Hepatic stellate cell (primary cell): ENCODE measurements at places on chromosomes 7 and 10.
A peak's percentile ranks its signal among the peaks of the same experiment; 100 is the strongest.

GRCh38 chr10:1044146-1044545, 4.8 kb downstream of the IDI1 start:
- DNase-seq = no peak

- no peak for DNase-seq
These were observed 38.2 kb downstream of the SMURF1 start for GRCh38 chr7:99105756-99106155.

DNA sequence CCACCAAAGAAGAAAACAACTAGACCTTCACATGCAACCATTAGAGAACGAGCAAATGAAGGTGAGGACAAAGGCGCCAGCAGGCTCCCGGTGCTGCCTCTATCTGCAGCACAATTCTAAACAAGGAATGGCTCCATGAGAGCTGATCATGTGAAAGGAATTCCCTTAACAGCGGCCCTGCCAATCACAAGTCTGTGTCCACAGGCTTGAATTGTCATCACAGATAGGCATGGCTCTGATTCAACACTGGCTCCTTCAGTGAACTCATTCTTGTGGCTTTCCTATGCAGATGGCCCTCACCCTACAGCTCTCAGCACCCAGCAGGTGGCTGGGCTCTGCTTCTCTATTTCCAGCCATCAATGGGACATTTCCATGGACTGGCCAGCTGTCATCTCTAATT, 36.2 kb downstream of the LAMB1 start:
- DNase-seq = peak; percentile 70

- DNase-seq = no peak
These were observed 73.7 kb downstream of the CTBP2 start for GRCh38 chr10:125086691-125087090.

- DNase-seq = no peak
These were observed 183.2 kb downstream of the RTKN2 start for GRCh38 chr10:62085404-62085803.

DNA sequence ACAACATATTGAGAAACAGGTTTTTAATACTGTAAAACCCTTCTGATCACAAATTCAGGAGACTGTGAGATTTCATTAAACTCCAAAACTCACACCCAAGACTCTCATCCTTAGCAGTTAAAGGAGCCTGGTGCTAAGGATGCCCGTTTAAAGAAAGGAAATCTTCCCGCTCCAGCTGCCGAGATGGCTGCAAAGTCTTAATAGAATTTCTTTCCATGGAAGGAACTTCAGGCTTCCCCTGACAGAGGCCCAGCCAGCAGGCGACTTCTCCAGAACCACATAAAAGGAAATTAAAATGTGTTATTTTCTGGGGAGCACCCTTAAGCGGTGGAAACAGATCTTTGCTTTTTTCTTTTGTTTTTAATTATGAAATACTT, 104.7 kb upstream of the CHST15 start:
- no peak for DNase-seq

DNA sequence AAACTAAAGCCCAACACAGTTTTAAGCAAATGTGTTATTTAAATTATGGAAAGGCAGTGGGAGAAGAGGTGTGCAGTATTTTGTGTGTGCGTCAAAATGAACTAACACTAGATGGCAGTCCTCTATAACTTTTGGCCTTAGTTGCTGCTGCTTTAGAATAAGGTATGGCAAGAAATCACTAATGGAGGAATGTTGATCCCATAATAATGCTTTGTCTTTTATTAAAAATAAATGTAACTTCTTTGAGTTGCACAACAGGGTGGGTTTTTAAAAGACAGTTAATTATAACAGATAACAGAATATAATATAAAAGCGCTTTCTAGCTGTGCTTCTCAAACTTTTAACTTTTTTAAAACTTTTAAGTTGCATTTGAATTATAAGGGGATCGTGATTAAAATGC, 56.4 kb downstream of the BBS9 start:
- peak; percentile 30 for DNase-seq

DNA sequence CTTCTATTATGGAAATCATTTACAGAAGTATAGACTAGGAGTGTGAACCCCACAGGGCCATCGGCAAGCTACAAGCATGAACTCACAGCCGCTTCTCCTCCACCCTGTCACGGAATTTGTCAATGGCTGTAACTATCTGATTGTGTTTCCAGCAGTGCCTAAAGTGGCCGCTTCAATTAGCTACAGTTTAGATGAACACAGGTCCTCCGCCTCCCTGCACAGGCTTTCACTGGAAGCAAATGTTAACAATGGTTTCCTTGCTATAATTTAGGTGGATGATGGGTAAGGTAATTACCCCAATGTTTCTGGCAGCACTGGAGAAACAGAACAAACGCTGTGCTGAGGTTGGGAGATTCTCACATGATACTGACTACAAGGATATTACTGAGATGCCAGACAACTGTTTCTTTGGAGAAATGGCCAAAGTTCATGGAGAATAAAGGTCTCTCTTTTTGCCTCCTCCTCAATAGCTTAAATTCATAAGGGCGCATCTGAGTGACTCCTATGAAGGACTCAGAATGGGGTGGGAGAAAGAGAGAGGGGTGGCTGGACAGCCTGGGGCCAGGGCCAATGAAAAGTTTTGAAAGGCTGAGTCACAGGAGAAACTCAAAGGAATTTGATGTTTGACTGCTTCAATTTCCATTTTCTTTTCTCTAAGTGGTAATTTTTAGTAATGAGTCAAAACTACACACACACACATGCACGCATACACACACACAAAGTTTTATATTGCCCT, 78.9 kb downstream of the SVIL start:
- DNase-seq = peak; percentile 36

- DNase-seq = no peak
These were observed 2.2 kb downstream of the DNAJC30 start for GRCh38 chr7:73681031-73681430.

DNA sequence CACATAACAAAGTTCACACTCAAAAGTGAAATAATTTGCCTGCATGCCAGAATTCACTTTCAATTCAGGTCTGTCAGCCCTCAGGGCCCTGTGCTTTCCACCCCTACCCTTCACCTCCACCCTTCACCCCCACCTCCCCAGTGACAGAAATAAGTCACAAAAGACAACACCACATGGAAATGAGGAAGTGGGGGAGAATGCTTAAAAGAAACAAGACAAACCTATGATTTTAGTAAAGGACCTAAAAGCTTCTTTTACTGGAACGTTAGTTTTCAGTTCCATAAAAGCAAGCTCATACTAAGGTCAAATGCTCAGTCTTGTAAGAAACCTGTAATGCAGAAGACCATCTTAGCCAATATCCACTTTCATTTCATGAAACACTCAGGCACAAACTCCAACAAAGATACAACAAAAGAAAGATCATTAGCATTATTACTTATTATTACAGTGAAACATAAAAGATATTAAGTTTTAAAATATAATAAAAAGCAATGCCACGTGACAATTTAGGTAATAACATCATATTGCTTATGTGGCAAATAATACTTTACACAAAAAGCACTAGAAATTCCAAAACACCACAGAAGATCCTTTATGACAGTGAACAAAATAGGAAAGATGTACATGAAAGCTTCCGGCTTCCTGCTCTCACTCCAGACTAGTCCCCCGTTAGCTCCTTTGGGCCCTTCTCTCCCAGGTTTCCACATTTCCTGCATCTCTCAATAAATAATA, 112.1 kb downstream of the LMBR1 start:
- DNase-seq = no peak

GRCh38 chr10:27745732-27746396, at the start of gene MKX:
Gene MKX (minus strand): TSS chr10:27745819. CDS start chr10:27743415, 2,404 bp downstream.
- DNase-seq = no peak

DNA sequence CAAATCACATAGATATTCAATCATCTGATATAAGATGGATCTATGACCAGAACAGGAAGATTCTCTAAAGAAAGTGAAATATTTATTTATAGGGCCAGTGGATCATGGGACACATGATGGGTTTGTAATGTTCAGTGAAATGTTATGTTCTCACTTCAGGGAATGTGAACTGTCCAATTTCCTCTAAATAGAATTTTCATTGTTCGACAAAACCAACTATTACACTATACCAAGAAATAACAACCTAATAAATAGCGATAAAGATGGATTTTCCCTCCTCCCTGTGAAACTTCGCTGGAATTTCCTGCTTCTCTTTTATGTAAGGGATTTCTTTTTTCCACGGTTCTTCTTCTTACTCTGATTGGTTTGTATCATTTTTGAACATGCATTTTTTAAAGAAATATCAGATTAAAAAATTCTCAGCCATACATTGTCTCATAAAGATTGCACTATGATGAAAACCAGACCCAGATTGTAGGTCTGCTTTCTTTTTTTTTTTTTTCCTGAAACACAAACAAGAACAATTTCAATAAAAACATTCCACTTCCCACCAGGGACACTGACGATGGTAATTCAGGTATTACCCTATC, 139.8 kb upstream of the ZEB1 start:
- no peak for DNase-seq

DNA sequence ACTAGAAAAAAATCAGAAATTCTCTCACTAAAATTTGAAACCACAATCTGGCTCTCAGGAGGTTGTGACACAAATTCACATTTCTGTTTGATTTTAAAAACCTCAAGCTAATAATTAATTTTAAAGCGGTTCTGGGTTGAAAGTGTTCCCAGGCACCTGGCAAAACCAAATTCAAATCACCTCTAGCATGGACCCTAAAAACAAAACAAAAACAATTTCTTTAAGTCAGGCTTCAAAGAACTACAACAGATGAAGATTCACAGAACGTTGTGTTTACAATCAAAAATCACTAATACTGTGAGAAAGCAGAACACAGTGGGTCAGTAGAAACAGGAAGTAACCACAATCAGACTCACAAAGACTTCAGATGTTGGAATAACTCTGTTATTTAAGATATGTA, 7.2 kb upstream of the RELN start:
- no peak for DNase-seq

- no peak for DNase-seq
These were observed 78.3 kb downstream of the RAPGEF5 start for GRCh38 chr7:22278660-22279059.

GRCh38 chr10:128086003-128086863, 40.0 kb downstream of the MKI67 start:
- DNase-seq = no peak

GRCh38 chr7:125878988-125879387, 949.4 kb upstream of the POT1 start:
- DNase-seq = no peak

GRCh38 chr7:130141884-130142653, 63.1 kb downstream of the TMEM209 start:
- DNase-seq = no peak

DNA sequence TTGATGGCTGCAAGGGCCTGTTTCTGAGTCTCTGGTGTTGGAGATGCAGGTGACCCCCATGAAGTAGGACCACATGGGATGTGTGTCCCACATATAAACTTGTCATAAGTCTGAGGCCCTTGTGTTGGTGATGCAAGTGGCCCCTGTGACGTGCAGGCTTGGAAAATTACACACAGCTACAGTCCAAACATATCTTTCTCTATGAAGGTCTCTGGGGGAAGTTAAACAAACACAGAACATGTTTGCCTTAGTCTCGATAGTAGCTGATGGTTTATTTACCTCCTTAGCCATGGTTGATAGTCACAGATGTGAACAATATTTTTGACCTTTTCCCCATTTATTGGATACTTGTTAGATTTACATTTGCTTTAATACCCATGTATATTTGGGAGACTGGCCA, 64.7 kb downstream of the ADCY1 start:
- DNase-seq = no peak

DNA sequence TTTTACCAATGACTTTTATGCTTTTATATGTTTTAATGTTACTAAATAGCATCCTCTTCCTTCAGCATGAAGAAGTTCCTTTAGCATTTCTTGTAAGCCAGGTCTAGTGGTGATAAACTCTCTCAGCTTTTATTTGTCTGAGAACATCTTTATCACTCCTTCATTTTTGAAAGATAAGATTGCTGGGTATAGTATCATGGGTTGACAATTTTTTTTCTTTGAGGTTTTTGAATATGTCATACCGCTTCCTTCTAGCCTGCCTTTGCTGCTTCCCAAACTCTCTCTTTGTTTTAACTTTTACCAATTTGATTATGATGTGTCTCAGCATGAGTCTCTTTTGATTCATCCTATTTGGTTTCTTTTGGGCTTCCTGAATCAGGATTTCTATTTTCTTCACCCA, 108.2 kb upstream of the KAT6B start:
- DNase-seq = no peak

- no peak for DNase-seq
These were observed 5.0 kb downstream of the CD36 start for GRCh38 chr7:80643336-80643915.

DNA sequence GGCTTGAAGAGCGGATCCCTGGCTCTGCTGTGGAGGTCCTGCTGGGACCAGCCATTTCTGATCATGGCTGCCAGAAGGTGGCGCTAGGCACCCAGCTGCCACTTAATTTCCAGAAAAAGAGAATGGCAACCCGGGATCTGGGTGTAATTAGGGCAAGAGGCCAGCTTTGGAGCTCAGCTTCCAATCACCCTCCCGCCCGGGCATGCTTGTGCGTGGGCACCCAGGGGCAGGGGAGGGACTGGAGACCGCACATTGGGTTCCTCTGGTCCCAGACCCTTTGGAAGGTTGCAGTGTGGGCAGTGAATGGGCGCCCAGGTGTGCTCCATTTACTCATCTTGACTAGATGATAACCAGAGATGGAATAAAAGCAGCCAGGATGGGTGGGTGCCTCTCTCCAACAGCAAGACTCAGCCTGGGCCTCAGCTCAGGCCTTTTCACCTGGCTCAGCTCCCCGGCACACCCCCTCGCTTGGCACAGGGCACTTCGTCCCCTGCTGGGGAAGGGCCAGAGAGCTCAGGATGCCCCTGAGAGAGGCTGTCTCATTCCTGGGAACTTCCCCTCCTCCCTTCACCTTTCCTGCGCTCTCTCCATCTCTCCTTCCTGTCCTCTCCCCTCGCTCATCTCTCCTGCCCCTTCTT, 14.7 kb downstream of the FAM241B start:
- DNase-seq = peak; percentile 94

DNA sequence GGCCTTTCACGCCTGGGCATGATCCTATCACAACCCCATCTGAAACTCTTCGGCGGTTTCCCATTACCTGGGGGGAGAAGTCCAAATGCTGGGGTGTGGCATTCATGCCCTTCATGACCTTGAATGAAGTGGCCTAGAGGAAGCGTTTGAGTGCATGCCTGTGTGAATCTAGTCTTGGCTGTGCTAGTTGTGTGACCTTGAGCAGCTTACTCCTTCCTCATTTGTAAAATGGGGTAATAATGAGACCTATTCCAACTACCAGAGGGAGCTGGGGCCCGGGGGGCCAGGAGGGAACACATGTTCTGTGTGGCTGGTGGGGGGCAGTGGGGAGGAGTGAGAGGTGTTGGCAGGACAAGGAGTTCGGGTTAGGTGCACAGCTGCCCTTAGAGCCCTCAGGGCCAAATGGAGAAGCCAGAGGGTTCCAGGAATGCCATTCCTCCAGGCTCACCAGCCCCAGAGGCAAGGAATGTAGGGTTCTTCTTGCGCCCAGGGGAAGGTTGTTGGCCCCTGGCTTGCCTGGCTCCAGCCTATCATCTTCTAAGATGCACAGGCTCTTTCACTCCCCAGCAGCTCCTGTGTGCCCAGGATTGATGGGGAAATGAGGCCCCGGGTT, 21.3 kb upstream of the TBRG4 start:
- no peak for DNase-seq

DNA sequence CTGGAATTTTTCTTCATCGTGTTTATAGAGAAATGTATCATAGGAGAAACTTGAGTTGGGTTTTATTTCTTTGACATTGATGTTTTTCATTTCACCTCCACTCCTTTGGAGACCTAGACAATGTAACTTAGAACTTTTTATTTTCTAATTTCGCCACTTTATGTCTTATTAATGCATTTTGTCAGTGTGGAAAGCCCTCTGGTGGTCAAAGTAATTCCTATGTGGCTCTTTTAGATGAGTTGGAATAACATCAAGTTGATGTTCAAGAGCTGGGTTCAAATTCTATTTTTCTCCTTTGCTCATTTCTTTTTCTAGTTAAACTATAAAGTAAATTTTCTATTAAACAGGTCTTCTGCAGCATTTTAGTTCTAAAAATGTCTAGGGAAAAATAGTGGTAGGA, 478.6 kb downstream of the LRMDA start:
- DNase-seq = no peak
